Fibroblast of skin of left biceps (primary cell): ENCODE measurements at places on chromosomes 11 and 22.
A peak's percentile ranks its signal among the peaks of the same experiment; 100 is the strongest.

DNA sequence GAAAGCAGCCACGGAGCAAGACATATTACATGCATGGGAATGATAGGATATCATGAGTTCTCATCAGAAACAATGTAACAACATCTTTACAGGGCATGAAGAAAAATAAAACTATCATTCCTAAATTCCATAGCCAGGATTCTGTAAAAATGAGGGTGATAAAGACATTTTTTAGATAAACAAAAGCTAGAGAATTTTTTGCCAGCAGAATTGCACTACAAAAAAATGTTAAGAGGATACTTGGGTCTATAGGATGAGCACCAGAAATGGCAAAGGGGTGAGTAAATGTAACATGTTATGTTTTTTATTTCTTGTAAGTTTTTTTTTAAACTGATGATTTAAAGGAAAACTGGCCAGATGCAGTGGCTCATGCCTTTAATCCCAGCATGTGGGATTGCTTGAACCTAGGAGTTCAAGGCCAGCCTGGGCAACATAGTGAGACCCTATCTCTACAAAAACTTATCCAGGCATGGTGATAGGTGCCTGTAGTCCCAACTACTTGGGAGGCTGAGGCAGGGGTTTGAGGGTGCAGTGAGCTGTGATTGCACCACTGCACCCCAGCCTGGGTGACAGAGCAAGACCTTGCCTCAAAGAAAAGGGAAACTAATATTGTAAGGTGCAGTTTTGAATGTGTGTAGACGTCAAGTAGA is 33.2 kb downstream of the TBX1 start:
- DNase-seq = no peak

DNA sequence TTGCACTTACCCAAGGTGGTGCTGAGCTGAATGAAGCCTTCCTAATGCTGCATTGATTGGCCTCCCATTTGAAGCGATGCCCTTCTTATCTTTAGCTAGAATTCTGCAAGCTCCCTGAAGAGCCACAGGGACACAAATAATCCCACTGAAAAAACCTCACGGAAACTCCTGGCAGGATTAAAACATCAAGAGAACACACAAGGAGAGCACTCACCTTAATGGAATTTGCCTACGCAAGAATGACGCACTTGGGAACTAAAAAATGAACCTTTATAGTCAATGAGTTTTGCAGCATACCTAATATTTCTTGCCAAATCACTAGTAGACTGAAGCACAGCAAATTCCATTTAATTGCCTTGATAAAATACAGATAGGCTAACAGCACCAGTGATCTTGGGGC is 232.8 kb upstream of the UBASH3B start:
- no peak for DNase-seq

DNA sequence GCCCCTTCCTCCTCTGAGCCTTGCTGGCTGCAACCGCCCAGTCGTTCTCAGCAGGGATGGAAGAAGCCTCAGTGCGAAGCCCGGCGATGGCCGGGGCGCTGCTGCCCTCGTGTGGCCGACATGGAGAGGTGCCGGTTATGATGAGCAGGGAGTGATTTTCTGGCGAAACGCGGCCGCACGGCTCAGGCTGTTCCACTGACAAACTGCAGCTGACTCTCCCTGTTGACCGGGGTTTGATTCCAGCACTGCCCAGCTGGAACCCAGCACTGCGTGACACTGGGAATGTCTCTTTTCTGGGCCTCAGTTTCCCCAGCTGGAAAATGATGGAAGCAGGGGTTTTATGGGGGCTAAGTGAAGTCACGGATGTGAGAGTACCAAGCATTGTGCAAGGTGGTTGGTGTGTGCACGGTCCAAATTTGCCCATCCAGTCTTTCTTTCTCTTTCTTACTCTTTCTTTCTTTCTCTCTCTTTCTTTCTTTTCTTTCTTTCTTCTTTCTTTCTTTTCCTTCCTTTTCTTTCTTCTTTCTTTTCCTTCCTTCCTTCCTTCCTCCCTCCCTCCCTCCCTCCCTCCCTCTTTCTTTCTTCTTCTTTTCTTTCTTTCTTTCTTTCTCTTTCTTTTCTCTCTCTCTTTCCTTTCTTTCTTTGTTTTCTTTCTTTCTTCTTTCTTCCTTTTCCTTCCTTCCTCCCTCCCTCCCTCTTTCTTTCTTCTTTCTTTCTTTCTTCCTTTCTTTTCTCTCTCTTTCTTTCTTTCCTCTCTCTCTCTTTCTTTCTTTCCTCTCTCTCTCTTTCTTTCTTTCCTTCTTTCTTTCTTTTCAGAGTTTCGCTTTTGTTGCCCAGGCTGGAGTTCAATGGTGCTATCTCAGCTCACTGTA is 25.8 kb upstream of the MPPED1 start:
- DNase-seq = peak; percentile 16

DNA sequence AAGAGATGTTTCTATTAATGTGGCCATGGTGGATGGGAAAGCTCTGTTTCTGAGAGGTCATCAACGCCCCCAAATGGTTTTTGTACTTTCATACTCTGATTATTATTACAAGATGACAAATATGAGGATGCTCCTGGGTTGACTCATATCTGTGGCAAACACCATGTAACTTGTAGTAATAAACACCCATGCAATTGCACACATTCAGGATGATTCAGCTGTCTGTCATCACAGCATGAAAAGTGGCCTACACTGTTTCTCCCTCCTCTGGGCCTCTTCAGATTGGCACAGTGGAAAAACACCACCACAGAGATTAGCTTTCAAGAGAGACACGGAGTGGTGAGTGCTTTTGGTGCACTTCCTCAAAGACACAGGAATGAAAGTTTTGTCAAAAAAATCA is 85.4 kb downstream of the MTNR1B start:
- peak; percentile 68 for DNase-seq

DNA sequence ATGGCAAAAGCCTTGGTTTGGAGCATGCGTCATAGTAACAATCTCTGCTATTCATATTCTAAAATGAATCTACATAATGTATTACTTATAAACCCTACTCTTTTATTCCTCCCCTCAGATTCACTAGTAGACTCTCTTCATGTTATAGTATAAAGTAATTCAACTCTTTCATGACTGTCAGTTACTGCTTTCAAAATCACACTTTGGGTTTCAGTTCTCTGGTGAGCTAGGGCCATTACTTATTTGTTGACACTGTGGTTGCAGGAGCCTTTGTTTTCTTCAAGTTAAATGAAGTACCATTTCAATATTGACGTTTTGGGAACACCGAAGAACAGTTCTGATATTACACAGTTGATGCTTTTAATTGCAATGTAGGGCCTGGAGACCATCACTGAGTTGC is 378.4 kb downstream of the DDX10 start:
- DNase-seq = no peak

GRCh38 chr11:131979364-131979763 is 608.9 kb downstream of the NTM start:
- no peak for DNase-seq

DNA sequence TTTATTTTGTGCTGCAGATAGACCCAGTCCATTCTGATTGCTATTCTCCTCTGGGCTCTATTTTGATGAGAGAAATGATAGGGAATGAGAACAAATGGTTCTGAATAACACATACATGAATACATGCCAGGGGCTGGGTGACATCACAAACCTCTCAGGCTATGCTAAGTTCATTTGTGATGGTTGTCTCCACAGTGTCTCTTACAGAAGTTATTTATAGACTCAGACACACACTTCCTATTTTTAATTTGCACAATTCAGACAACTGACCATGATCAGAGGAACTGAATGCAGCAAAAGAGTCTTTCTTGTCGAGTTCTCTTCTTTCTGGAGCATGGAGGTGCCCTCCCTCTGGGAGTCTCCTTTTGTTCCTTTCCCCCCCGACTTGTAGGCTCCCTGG is 991.7 kb downstream of the OPCML start:
- DNase-seq = no peak

DNA sequence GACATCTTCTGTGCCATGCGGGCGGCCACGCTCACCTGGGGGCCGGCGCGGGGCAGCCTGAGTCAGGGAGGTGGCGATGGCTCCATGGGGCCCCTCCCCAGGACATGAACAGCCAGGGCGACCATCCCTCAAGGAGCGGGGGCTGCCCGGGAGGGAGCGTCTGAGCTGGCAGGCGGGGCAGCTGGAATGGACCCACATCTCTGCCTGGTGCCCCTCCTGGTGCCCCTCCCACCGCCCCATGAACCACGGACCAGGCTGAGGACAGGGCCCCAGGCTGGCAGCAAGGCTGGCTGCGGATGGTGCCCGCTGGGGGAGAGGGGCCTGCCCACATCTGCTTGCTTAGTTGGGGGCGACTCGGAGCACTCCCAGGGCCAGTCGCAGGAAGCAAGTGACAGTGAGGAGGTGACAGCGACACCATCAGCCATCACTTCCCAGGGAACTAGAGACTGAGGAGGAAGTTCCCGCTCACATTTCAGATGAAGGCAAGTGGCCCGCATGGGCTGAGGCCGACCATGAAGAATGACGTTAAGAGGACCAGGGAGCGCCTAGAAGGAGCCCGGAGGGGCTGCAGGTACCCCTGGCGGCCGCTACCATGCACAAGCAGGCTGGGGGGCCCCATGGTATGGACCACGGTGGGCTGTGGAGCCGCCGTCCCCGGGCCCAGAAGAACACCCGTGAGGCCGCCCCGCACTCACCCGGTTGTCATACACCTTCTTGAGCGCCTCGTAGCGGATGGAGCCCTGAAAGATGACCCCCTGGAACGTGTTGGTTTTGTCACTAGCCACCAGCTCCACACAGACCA is 37.3 kb downstream of the KIAA0930 start:
- no peak for DNase-seq

DNA sequence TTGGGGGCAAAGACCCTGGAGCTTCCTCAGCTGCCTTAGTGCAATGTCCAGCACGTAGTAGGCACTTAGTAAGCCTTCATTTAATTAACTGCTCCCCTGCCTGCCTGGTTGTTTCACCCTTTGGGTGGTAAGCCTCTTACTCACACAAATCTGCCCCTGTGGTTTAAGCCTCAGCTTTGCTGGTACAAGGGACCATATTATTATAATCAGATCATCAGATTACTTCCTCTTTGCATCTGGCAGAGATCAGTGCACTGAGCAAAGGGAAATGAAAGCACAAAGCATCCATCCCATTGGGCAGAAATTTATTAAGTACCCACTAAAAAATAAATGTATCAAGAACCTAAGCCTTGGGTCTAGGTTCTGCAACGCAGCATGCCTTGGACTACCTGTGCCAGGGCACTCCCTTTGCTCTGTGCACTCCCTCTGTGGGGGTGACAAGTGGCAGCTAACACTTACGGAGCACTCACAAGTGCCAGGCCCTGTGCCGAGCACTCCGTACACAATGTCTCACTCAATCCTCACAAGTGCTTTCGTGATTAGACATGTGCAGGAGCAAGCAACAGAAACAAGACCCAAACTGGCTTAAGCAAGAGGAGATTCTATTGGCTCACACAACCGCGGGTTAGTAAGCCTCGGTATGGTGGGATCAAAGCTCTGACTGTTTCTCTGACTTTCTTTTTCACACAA is 34.9 kb upstream of the DAGLA start:
- DNase-seq = no peak

DNA sequence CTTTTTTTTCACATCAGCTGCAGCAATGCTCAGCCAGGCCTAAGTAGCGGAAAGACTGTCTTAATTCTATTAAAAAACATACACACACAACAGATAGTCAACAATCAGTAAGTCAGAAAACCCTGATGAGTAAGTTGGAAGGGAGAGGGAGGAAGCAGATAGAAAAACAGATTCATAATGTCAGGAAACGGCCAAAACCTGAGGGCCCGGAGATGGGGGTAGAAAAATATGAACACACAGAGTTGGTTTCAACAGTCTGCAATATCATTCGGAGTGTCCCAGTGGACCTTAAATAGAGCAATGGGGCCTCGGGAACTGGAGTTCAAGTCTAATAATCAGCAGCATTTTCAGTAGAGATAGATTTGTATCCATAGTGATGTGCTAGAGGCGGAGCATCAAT is 14.8 kb downstream of the LRRC55 start:
- no peak for DNase-seq

DNA sequence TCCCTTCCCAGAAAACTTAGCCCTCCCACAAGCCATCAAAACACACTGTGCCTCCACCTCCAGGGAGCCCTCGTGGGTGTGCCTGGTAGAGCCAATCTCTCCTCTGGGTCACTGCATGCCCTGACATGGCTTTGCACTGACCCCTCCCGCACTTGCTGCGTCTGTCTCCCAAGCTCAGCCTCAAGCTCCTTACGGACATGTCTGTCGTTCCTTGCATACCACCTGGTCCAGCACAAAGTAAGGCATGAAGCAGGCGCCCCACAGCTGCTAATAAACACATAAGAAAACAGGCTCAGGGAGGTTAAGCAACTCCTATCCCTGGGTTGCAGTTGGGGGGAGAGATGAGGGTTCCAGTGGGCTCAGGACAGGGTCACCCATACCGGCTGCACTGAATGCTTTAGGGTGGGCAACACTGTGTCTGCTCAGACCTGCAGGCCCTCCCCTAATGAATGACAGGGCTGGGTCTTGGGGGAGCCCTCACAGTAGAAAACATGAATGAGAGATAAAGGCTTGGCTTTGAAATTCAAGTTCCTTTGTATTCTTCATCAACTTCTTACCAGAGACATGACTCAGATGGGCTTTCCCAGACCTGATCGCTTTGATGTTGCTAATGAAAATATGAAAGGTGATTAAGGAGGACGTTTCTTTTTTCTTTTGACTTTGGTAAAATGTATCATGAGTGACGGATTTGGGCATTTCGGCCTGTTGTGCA is 38.0 kb downstream of the PHF21B start:
- no peak for DNase-seq

DNA sequence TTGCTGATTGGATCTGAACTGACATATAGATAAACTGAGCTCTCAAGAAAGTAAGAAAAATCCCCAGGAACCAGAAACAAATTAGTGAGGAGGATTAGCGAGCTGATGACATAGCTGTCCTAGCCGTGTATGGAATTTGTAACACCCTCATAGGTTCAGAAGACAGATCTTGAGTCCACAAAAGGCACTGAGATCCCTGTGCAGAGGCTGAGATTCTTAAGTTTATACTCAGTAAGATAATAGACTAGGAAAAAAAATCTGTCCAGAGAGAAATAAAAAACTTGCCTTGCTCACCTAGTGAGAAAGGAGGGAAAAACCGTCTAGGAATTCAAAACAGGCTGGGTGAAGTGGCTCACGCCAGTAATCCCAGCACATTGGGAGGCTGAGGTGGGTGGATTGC is 4.6 kb downstream of the NUMA1 start:
- no peak for DNase-seq

DNA sequence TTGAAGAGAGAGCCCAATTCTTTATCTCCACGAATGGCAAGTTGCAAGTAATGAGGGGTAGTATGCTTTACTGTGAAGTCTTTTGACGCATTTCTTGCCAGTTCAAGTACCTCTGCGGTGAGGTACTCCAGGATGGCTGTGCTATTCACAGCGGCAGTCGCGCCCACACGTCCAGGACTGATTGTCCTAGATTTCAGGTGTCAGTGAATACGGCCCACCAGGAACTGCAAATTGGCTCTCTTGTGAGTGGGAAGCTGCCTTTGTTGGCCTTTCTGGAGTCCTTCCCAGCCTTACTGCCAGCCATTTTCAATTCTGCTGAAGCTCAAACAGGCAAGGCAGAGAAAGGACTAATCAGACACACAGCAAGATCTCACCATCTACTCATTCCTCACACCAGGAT is 8.5 kb downstream of the PPFIA1 start:
- DNase-seq = no peak
